ENCODE measurements at places on chromosomes 5 and 9. TPM values are rescaled to one million over a fixed set of nuclear protein-coding genes. Genes with fewer than 3 reads are reported as not detected.

C9orf50 gene
- not detected for polyA plus RNA-seq

KIF24 gene
- polyA plus RNA-seq = 23.3 TPM

SV2C gene
- 0.17 TPM for polyA plus RNA-seq

ORM1 gene
- 0.30 TPM for polyA plus RNA-seq
